Adrenal gland (tissue), 19 donors: ENCODE measurements at places on chromosomes 13 and 19. TPM values are rescaled to one million over a fixed set of nuclear protein-coding genes. Genes with fewer than 3 reads are reported as not detected.

The KIR3DL1 gene
- total RNA-seq: not detected

GRCh38 chr19:40410030-40410389 lies 3.2 kb downstream of the PRX start:
- no peak for DNase-seq

GRCh38 chr19:12052497-12053169 lies at the start of gene ZNF878:
Gene ZNF878 (minus strand): TSS chr19:12052961. CDS start chr19:12052801, 160 bp downstream.
- DNase-seq: peak; percentile 91

GRCh38 chr19:57675881-57676280 lies 5.9 kb upstream of the ZNF551 start:
- no peak for DNase-seq

DNA sequence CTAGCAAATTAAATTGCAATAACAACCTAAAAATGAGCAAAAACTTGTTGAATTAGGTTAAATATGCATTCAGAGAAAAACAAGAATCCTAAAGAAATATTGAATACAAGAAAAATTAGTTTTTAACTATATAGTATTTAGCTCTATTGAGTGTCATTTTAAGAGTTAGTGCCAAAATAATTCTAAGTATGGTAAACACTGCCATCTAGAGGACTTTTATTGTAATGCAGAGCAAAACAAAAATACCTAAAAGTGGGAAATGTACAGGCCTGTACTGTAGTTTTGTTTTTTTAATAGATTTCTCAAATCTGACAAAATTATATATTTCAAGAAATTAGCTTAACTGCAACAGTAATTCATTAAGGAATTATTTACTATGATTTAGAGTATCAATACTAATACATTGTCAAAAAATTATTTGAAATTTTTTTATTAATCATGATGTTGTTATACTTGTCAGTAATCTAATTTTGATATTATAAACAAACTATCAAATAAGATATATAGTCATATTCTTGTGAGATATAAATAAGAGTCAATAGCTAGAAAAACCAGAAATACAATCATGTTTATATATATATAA lies 8.2 kb upstream of the PCDH9 start:
- no peak for DNase-seq

GRCh38 chr19:7715671-7716070 lies 13.7 kb upstream of the FCER2 start:
- DNase-seq: no peak
